ENCODE measurements at places on chromosomes 7 and 10.

DNA sequence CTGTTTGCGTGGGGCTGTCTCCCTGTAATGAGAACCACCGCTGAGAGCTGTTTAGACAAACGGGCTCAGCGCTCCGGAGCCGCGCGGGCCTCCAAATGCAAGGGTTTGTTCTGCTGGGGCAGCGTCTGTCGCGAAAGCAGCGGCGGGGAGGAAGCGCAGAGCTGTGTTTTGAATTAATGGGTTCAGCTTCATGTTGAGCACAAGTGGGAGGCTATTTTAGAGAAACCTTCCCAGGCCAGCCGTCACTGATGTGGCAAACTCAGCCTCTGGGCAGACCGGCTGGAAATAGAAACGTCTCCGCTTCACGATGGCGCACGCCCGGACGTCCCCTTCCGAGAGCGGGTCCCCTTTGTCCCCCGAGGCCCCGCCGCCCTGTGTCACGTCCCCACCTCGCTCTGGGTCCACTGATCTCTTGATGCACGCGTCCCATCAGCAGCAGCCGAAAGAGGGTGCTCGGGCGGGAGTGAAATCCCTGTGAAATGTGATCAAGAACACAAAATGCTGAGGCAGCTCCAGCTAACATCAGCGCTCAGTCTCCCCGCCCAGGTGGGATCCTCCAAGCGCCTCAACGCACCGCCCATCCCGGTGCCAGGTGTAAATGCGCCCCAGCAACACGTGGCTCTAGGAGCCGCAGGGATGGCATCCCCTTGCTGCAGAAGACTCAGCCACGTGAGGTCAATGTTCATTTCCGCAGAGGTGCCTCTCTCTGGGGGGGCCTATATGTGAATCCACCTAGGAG lies 44.9 kb downstream of the BAMBI start:
- no peak for DNase-seq

DNA sequence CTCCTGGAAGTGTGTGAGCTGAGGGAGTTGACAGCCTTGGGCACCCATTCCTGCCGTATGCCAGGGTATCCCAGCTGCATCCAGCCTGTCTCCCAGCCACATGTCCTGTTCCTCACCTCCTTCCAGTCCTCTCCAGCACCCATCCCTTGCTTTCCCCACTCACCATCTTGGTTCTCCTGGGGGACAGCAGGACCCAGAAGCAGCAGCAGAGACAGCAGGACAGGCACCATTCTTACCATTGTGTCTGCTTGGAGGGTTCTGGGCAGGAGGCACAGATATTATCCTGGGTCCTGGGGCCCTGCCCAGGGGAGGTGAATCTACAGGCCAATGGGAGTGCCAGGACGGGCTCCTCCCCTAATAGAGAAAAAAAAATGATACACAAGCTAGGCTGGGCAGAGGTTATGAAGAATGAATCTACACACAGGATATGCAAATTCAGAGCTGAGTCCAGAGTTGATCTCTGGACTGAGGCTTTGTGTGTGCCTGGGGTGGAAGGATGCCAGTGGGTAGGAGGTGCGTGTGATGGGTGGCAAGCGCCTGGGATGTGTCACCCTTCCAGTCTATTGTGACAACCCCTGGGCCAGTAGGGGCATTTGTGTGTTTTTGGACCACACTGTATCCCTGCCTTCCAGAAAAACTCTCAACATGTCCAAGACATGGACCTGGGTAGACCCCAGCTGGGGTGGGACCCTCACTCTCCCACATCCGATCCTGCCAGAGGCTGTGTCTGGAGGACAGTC lies at the start of gene AZGP1:
AZGP1 (minus strand) TSS at position 250 of the 740 bp plus-strand sequence; CDS start at position 239, 11 bp downstream.
- no peak for DNase-seq

GRCh38 chr10:34088208-34088794 lies 726.8 kb downstream of the PARD3 start:
- DNase-seq = no peak

DNA sequence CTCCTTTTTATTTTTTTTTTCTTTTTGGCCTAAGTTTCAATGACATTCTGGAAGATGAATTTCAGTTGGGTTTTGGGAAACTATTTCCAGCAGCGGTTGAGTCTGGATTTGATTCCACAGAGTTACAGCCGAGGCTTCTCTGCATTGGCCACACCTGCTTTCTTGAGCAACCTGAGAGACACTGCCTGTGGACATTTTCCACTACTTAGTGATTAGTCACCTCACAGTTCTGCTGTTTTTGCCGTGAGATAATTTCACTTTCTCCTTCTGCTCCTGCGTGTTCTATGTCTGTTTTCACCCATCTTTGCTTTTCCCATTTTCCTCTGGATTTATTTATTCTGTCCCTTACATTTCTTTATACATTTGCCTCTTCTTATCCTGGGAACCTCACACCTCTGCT lies 243.0 kb downstream of the BICC1 start:
- DNase-seq = no peak

DNA sequence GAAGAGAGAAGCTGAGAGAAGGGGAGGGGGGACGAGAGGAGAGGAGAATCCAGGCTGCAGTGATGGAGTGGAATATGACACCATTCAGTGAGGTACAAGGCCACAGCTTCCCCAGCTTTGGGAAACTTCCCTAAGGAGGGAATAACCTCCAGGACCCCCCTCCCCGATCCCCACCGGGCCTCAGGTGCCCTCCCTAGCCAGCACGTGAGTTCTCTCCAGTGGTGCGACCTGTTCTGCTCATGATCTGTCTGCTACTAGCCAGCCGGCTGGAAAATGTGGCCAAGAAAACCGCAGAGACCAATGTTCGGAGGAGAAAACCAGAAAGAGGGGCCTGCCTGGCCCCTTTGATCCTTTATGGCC lies 39.9 kb upstream of the AGK start:
- no peak for DNase-seq

Measured in activated T-cell treated with anti-CD3 and anti-CD28 coated beads for 48 hours (primary cell).